ENCODE measurements at places on chromosomes 4 and X.
A peak's percentile ranks its signal among the peaks of the same experiment; 100 is the strongest.

- DNase-seq = no peak
These were observed 5.5 kb downstream of the CASP3 start for GRCh38 chr4:184643731-184644130.

DNA sequence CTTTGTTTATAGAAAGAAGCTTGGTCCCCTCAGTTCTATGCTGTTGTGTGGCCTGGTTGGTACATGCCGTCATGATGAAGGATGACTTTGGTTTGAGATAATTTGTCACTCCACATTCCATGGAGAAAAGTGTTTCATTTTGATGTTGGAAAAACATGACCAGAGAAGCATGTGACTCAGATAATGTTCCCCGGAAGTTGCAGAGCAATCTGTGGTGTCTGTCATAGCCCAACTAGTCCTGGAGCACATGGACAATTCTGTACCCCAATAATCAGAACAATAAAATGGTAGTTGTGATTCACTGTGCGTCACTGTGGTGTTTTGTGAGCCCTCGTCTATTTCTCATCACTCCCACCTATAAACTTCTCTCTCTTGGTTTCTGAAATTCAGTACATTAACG is 85.1 kb downstream of the PDK3 start:
- no peak for DNase-seq

DNA sequence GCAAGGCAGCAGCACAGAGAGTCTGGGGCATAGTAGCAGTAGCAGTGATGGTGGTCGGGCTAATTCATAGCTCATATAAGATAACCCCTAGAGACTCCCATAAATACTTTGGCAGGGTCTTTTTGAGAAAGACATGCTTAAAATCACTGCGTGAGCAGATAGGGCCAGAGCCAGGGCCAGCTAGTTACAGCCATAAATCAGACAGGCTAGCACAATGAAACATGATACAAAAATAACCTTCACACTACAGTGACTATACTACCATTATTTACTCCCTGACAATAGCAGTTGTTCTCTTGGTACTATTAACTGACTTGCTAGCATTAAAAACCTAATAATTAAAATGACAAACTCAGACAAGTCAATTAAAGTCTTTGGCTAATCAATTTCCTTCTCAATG is 295.9 kb downstream of the SMARCA1 start:
- peak; percentile 71 for DNase-seq

DNA sequence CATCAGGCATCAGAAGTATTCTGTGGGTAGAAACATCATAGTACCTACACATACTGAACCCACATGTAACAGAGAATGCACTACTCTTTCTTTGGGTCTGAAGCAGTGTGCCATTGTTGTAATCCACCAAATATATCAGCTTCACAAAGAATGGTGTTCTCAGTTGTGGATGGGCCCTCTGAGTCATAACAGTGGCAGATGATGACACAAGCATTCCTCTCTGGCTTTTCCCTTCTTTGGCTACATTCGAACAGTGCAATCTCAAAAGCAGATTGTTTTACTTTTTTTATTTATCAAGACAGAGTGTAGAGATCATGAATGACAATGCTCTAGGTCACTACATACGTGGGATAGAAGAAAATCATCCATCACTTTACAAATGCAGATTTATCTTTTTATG is 247.2 kb upstream of the EPHA5 start:
- no peak for DNase-seq

- no peak for DNase-seq
These were observed 69.2 kb downstream of the SYNPO2 start for GRCh38 chr4:118957722-118958445.

- DNase-seq = no peak
These were observed 1230.4 kb downstream of the PCDH18 start for GRCh38 chr4:136301749-136302495.

DNA sequence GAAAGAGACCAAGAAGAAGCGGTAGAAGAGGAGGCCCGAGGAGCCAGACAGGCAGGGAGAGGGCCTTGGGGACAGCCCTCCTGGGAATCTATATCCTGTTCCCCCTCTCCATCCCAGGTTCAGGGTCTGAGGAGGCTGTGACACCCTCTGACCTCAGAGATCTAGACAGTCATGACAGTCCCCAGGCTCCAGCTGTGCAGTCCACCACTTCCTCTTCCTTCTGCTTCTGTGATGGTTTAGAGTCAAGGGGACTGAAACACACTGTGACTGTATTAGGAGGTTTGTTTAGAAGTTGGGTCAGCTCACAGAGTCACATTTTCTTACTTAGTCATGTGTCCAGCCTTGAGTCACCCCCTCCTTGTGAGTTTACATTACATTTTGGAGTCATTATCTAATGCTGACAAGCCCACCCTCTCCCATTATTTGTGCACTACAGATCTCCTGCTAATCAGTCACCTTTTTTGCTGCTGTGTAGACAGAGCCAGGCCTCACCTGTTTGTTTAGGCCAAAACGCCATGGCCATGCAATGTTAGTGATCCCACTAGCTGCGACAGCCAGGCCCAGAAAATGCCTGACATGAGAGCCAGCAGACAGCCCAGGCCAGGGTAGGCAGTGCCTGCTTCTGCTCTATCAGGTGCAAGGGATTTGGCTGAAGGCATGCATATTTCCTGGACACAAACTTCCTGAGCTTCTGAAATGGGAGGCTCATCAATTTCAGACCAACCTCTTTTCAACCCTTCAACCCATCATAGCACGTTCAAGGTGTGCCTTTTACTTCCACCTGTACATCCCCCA is 26.0 kb downstream of the MANBA start:
- DNase-seq = peak; percentile 8

DNA sequence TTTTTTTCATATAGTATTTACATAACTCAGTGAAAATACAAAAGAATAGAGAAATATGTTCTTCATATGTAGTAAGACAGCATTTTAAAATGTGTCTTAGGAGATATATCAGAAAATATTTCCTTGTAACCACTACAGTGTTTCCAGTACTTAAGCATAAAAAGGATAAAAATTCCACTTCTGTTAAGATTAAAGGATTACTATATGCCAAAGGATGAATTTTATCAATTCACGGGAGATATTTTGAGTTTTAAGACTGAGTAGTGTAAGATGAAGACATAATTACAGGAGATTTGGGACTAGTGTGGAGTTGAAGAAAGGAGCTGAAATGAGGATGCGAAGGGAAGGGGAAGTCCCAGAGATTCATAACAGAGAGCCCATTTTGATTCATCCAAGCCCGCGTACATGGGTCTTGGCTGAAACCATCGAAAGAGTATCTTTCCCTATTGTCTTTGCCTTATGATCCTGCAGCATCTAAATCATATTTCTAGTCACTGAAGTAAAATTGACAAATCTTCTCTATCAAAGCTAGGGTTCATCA is 58.7 kb downstream of the MAD2L1 start:
- no peak for DNase-seq

All from NCI-H69 (cell line).